ENCODE measurements at places on chromosomes 6 and 20.

DNA sequence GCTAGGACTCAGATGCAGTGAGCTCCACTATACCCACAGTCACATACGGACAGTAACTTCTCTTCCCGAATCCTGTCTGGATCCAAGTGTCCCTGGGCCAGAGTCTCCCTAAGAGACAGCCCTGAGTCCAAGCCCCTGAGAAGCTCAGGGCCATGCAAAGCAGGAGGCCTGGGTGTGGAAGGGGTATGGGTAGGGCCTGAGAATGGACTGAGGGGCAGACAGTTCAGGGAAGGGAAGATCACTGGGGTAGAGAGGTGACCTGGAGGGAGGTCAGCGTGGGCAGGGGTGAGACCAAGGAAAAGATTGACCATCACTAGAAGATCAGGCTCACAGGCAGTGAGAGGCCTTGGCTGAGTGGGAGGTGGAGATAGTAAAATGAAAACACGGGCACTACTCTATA lies 8.8 kb downstream of the RPS6KA2 start:
- no peak for DNase-seq

- no peak for DNase-seq
Measured at GRCh38 chr20:23387118-23387443, 25.1 kb downstream of the GZF1 start.

GRCh38 chr6:165447141-165447540 lies 137.7 kb upstream of the C6orf118 start:
- DNase-seq: no peak

DNA sequence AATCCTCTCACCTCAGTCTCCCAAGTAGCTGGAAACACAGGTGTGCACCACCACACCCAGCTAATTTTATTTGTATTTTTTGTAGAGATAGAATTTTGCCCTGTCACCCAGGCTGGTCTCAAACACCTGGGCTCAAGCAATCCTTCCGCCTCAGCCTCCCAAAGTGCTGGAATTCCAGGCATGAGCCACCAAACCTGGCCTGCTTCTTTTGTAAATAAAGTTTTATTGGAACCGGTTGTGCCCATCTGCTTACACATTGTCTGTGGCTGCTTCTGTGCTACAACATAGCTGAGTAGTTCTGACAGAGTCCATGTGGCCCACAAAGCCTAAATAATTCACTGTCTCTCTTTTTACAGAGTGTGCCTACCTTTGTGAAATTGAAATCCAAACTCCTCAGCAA lies 109.7 kb upstream of the NRSN1 start:
- no peak for DNase-seq

DNA sequence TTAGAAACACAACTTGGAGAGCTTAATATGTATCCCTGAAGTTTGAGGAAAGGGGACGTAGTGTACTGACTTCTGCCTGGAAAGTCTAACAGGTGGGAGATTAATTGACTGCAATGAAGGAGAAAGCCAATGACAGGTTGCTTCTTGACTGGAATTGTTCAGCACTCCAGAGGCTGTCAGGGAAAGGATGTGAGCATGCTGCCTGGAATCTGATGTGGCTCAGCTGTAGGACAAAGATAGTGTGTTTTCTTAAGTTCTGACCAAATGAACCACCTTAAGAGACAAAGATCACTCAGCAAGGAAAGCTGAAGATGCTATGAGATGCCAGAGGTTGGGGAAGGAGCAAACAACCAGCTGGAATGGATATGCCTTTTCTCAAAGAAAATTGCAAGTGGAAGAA lies 185.8 kb downstream of the PHF3 start:
- no peak for DNase-seq

DNA sequence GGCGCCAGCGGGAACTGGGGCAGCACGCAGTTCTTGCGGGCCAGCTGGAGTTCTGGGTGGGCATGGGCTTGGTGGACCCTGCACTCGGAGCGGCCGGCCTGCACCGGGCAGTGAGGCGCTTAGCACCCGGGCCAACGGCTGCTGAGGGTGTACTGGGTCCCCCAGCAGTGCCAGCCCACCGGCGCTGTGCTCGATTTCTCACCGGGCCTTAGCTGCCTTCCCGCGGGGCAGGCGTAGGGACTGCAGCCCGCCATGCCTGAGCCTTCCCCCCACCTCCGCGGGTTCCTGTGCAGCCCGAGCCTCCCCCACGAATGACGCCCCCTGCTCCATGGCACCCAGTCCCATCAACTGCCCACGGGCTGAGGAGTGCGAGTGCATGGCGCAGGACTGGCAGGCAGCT lies 168.8 kb downstream of the CD24 start:
- no peak for DNase-seq

- DNase-seq: no peak
Measured at GRCh38 chr6:127946388-127946787, 45.5 kb upstream of the THEMIS start.

DNA sequence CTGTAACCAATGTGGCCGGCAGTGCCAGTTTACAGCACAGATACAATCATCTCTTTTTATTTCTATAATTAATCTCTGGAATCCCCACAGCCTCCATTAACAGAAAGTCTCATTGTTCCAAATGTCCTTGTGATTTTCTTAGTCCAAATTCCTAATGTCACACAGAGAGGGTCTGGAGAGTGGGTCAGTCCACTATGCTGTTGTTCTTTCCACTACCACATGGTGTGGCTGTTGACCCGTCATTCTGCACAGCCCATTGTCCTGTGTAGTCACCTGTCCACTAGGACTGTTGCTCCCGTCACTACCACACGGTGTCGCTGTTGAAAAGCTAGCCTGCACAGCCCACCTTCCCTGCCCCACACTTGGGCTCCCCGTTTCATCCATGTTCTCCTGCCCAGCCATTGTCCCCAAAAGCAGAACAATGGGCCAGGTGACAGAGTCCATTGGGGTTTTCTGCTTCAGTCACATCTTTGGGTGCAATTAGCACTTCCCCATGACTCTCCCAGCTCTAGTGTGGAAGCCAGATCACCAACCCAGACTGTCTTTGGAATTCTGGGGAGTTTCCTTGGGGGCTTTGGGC lies 8.6 kb upstream of the LBP start:
- DNase-seq: no peak

- DNase-seq: no peak
Measured at GRCh38 chr6:51098791-51099190, 280.1 kb downstream of the TFAP2B start.

- DNase-seq: no peak
Measured at GRCh38 chr6:47008397-47008763, 33.8 kb downstream of the ADGRF1 start.

DNA sequence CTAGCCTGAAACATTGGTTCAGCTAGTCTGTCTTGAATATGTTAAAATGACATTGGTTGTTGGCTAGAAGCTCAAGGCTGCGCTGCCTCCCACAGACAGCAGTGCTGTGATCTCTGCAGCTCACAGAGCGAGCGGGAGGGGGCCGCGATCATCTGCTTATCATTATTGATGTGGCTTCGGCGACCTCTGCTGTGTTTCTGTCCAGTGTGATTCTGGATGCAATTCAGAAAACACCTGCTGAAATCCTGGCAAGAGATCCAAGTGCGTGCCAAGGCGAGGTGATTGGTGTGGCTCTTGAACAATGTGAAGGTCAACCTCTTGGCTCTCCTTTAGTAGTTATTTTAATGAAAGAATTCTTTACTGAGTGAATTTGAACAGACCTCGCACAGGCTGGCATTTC lies 142.3 kb upstream of the SASH1 start:
- DNase-seq: no peak

- DNase-seq: no peak
Measured at GRCh38 chr20:19430641-19431315, 218.3 kb downstream of the SLC24A3 start.

- no peak for DNase-seq
Measured at GRCh38 chr6:63352069-63352543, 32.3 kb upstream of the LGSN start.

DNA sequence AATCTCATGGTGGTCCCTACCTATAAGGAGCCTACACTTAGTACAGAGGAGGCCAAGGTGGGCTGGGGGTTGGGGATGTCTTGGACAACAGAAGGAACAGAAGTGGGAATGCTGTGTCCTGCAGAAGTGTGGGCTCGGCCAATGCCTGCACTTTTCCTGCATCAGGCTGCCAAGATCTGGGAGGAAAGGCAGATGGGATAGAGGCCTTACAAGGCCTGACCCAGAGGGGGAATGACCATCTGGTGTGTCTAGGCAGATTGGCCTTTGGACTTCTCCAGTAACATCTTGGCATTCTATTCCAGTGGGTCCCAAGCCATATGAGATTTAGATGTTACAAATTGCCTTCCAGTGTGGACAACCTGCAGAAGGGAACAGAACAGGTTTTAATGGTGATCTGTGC lies 124.7 kb upstream of the GPR6 start:
- DNase-seq: no peak

GRCh38 chr6:129153257-129153656 lies 270.3 kb downstream of the LAMA2 start:
- no peak for DNase-seq

DNA sequence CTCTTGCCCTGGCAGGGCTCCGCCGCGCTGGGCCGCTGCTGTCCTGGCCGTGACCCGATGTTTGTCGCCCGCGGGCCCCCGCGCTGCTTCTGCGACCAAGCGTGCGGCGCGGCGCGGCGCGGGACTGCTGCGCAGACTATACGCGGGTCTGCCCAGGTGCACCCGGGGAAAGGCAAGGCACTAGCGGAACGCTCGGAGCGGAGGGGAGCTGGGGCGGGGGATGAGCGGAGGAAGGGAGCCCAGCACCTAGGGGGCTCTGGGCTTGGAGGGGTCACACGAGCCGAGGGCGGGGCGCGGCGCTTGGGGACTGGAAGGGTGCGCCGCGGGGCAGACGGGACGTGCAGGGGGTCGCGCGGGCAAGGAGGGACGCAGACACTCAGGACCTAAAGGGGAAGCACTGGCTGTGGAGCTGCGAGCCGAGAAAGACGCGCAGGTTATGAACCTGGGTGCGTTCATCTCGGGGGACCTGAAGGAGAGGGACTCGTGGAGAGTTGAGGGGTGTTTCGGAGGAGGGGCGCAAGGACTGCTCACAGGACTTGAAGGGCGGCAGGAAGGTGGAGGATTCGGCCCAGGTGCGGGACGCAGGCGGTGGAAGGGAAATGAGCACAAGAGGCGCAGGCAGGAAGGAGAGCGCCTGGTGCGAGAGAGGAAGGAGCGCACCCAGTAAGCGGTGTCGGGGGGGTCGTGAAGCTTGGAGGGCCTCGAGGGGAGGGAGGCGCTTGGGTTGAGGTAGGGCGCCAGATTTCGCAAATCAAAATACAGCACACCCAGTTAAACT lies 40.8 kb upstream of the ZNFX1 start:
- no peak for DNase-seq

DNA sequence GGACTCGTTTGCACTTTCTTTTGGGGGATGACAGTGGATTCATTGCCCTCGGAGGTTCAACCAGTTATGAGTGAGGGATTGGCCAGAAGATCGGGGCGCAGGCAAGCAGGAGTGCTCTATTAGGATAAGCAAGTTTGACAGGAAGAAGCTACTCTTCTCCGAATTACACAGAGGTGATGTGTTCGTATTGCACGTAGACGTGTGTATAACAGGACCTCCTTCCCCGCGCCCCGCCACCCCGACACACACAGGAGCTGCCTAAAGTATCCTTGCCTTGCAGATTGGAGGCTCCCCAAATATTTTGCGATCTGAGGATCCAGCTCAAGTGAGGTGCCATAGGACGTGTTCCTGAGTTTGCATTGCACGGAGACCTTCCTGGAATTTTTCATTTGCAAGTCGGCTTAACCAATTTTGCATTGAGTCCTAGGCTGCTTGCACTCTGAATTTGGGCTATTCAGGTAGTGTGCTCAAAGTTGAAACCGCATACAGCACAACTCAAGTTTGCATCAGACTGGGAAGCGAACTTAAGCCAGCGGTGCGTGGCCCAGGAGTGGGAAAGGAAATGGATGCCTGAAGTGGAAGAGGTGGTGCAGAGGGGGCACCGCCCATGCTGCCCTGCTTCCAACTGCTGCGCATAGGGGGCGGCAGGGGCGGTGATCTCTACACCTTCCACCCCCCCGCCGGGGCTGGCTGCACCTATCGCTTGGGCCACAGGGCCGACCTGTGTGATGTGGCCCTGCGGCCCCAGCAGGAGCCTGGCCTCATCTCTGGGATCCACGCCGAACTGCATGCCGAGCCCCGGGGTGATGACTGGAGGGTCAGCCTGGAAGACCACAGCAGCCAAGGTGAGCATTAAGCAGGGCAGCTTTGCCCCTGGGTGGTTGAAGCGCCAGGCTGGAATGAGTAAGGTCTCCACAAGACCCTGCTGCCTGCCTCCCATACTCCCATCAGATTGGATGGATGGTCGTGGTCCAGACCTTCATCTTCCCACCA lies 770 bp downstream of the TCF19 start:
- no peak for DNase-seq

DNA sequence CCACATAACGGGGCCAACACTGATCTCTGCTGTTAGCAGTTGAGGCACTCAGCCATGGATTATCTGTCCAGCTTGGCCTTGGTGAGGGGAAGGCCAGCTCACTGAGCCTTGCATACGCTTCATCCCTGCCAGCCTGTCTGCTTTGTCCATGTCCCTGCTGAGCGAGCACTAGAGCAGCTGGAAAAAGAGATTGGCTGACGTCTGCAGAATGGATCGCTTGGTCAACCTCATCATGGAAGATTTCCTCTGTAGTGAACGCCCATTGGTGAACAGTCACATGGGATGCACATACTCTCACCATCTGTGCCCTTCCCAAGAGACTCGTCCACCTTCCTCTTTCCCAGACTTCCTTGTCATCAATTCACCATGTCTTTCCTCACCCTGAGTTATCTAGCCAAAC lies 26.9 kb downstream of the MUC22 start:
- no peak for DNase-seq

DNA sequence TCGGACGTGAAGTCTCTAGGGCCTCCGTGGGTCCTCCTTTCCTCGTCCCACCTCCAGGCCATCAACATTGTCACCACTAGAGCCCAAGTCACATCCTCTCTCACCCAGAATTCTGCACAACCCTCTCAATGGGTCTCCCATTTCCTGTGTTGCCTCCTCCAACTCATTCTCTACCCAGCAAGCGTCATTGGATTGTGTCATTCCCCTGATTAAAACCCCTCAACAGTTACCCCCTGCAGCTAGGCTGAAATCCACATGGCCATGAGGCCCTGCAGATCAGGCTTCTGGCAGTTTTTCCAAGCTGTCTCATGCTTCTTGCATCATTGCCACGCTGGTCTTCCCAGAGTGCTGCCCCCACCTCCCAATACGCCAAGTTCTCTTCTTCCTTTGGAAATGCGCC lies 12.9 kb upstream of the FAM210B start:
- DNase-seq: no peak

DNA sequence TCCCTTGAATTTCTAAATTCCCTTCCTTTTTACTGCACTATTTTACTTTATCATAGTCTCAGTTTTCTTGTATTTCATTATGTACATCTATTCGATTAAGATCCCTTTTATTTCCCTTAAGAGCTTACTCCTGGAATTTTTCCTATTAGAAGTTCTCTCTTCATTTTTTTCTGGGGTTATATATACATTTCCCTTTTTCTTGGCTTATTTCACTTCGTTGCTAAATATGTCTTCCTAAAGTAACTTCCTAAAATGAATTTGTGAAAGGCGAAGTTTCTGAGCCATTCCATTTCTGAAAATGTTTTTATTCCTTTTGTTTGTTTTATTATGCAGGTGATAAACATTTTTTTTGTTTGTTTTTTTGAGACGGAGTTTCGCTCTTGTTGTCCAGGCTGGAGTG lies 5.9 kb upstream of the CD109 start:
- no peak for DNase-seq

- no peak for DNase-seq
Measured at GRCh38 chr6:66814156-66814555, 1107.1 kb upstream of the EYS start.

- DNase-seq: no peak
Measured at GRCh38 chr6:28775405-28776129, 148.2 kb downstream of the TRIM27 start.

Data from esophagus squamous epithelium (tissue), 5 donors.